ENCODE measurements at places on chromosomes 7 and 10.

GRCh38 chr7:146096994-146097393, 19.6 kb upstream of the CNTNAP2 start:
- peak; percentile 22 for DNase-seq

DNA sequence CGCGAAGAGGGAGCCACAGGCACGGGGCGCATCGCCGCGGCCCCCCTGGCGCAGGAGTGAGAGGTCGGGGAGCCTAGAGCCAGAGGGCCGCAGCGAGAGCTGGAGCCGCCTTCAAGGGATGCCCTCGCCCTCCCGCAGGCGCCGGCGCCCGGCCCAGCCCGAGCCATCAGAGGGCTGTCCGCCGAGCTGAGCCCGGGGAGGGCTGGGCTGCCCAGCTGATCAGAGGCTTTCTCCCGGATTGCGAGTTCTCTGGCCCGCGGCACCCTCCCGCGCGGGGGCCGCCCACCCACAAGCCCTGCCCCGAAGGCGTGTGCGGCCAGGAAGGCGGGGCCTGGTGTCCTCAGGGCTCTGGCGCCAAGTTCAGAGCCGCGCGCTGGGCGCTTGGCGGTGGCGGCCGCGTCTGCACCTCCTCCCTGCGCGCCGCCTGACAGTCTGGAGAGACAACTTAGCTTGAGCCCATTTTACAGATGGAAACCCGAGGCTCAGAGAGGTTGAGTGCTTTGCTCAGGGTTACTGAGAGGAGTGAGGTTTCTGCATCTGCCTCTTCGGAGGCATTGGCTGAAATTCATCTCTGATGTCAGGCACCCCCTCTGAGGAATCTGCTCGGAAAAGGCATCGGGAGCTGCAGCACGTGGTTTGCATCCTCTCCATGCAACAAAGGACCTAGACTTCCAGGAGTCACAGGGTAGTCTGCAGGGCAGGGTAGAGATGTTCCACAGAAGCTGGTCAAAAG, 3.8 kb upstream of the ANTXRL start:
- DNase-seq, result peak; percentile 91

DNA sequence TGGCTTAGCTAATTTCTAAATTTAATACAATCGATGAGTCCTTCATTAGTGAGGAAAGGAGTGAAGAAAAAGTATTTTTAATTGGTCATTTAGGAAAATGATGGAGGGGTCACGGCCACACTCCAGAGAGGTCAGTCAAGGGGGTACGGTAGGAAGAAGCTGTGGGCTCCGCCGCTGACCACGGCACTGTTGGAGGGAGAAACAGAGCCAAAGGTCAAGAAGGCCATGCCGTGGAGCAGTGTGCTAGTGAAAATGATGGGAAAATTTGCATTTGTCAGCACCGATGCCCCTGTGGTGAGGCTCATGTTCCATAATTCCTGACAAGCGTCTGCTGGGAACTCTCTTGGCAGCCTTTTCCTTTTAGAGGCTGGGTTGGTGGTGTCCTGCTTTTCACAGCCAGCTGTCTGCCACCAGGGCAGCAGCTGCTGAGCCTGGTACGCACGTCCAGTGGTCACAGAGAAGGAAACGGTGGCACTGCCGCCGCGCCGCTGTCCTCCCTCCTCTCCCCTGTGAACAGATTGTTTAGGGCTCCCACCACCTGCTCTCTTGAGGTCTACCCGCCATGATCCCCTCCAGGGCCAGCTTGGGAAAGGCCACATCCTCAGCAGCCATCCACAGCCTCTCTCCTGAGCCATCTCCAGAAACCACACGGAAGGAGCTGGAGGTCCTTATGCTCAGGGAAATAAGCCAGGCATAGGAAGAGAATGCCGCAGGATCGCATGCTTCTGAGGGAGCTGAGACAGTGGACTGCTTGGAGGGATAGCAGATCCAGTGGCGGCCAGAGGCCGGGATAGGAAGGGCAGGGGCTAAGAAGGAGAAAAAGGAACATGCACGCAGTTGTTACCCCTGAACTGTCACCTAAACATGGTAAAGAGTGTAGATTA, 263.7 kb upstream of the PPP2R2D start:
- DNase-seq, result no peak

DNA sequence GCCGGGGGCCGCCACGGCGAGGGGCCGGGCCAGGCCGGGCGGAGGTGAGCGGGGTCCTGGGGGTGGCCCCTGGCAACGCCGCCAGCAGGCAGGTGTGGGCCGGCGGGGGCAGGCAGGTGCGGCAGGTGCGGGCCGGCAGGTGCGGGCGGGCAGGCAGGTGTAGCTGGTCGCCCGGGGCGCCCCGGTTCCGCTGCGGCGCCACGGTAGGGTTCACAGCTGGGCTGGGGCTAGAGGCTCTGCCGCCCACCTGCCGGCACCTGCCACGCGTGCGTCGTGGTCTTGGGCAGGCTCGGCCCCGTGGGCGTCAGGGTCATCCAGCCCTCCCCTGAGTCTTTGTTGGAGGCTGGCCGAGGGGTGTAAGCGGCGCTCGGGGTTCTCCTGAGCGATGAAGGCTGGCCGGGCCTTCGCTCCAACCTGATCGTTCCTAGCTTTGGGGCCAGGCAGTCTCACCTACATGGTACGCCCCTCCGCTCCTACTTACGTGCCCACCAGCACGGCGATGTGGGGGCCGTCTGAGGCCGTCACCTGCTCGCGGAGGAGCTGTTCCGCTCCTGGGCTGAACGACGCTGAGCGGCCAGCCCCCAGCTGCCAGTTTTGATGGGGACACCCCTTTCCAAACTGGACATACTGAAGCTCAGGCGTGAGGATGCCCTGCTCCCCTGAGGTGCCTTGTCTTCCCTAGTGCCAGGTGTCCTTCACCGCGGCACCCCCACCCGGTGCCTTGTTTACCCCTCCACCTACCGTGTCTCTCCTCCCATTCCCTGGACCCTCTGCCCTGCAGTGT, 493 bp downstream of the ZMIZ2 start:
- DNase-seq, result no peak
